ENCODE measurements at places on chromosomes 4 and X. TPM values are rescaled to one million over a fixed set of nuclear protein-coding genes. Genes with fewer than 3 reads are reported as not detected.

Gene DMP1
- 0.05 TPM for polyA plus RNA-seq

Gene CPE
- polyA plus RNA-seq: 60.6 TPM

Gene MAGEA2
- not detected for polyA plus RNA-seq

Gene CXCL1
- polyA plus RNA-seq: not detected

Gene CXorf49
- not detected for polyA plus RNA-seq

All from forelimb muscle (tissue), 1 donor.